GM12864 (cell line): ENCODE measurements at places on chromosomes 7 and 10.
A peak's percentile ranks its signal among the peaks of the same experiment; 100 is the strongest.

- DNase-seq: no peak
Observed at GRCh38 chr10:71534568-71535194, 138.0 kb downstream of the CDH23 start.

GRCh38 chr10:29820890-29821461, 186.2 kb upstream of the SVIL start:
- no peak for DNase-seq

DNA sequence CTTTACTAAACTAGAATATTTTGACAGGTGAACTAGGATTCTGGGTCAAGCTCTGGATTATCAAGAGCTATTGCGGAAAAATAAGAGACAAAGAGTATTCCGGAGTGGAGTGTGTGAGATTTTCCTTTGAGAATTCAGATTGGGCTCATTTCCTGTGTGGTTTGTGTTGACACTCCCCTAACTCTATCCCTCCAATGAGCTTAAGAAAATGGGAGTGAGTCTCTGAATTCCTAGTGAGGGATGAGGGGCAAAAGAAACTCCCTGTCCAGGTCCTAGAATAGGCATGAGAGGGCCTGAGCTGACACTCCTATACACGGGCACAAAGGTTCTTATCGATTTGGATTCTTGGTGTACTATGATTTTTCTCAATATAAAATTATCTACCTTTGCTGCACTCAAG, 10.2 kb downstream of the KLF14 start:
- no peak for DNase-seq

GRCh38 chr10:15049533-15049932, 5.8 kb downstream of the OLAH start:
- DNase-seq: no peak

GRCh38 chr10:49050906-49051305, 64.4 kb downstream of the VSTM4 start:
- no peak for DNase-seq

GRCh38 chr10:100697070-100697469, 48.3 kb upstream of the PAX2 start:
- no peak for DNase-seq

- DNase-seq: no peak
Observed at GRCh38 chr10:131519723-131520605, 208.4 kb upstream of the TCERG1L start.

- no peak for DNase-seq
Observed at GRCh38 chr10:49647985-49648795, 31.3 kb upstream of the C10orf53 start.

- no peak for DNase-seq
Observed at GRCh38 chr10:106775127-106775526, 389.4 kb downstream of the SORCS1 start.

DNA sequence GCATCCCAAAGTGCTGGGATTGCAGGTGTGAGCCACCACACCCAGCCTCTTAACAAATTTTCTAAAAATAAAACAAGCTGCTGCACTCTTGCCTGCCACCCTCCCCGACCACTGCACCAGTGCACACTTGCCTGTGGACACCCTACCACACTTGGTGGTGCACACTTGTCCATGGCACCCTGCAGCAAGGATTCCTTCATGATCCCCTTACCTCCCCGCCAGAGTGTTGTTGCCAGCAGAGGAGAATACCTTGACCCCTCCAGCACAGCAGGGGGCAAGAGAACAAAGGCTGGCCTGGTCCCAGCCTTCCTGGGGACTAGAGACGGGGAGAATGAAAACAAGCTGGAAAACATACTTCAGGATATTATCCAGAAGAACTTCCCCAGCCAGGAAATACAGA, 65.9 kb upstream of the KCND2 start:
- DNase-seq: no peak

DNA sequence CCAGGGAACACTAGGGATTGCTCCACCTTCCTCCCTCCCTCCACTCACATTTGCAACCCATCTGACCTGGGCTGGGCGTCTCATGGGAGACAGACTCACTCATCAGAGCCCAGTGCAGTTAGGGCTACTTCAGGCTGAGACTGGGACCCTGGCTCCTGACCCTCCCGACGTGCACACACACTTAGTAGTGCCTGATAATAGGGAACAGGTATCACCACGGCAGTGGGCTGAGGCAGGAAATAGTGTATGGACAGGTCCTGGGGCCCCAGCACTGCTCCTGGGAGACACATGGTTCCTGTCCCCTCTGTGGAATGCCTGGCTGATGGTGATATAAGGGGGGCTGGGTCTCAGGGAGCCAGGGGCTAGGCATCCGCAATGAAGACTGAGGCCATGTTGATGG, 14.3 kb downstream of the AQP1 start:
- no peak for DNase-seq

- no peak for DNase-seq
Observed at GRCh38 chr10:23047201-23048050, 48.0 kb upstream of the MSRB2 start.

GRCh38 chr10:65394502-65395297, 1531.1 kb upstream of the LRRTM3 start:
- no peak for DNase-seq

GRCh38 chr7:156220701-156221100, 408.4 kb upstream of the SHH start:
- no peak for DNase-seq

DNA sequence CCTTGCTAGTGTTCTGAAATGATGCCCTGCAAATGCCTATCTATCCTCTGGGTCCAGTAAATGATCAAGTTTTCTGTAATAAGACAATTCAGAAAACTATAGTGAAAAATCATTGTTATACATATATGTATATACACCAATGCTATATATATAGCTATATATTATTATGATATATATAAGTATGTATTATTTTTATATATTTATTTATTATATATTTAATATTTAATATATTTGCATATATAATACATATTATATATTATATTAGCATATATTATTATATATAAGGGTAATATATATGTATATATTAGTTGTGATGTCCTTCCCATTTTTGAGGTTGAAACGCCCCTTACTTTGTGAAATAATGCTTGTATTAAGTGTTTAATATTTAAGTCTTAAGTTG, 181.4 kb upstream of the CACNA2D1 start:
- no peak for DNase-seq

DNA sequence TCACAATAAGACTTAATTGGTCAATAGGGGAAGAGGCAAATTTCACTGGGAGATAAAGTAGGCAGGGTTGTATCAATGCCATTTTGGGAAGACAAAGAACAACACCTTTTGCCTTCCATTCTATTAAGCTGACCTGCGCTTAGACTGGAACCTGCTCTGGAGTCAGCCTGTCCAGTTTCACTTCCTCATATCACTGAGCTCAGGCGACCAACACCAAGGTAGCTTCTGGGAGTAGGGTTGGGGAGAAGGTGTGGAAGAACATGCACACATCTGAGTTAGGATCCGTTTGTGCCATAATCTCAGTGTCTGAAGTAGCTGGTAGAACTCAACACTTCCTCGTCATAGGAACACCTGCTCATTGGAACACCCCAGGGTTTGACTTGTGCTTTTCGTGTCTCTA, 527.4 kb upstream of the IGFBP3 start:
- no peak for DNase-seq

DNA sequence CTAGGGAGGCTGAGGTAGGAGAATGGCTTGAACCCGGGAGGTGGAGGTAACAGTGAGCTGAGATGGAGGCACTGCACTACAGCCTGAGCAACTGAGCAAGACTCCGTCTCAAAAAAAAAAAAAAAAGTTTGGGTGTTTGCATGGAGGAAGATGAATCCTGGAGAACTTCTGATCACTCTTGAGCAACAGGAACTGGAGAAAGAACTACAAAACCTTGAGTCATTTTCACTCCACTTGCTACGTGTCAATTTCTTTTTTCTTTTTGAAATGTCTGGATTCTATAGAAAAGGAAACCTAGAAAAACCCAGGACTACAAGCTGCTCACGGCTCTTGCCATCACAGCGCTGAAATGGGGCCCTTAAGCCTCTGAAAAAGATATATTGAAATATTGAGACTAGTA, 189.6 kb upstream of the NRP1 start:
- DNase-seq: no peak

GRCh38 chr7:151682831-151683614, 163.3 kb upstream of the RHEB start:
- DNase-seq: no peak

- no peak for DNase-seq
Observed at GRCh38 chr7:155791836-155792235, 20.4 kb downstream of the SHH start.

GRCh38 chr10:61992671-61993668, 91.5 kb downstream of the ARID5B start:
- DNase-seq: peak; percentile 45

- DNase-seq: no peak
Observed at GRCh38 chr7:123352973-123353372, 153.2 kb upstream of the SLC13A1 start.

GRCh38 chr10:97185326-97186058, at the start of gene SLIT1:
Gene SLIT1, minus strand, starts transcription at chr10:97185959. Its CDS starts 285 bp downstream, at chr10:97185674.
- no peak for DNase-seq
